Esophagus muscularis mucosa (tissue), 4 donors: ENCODE measurements at places on chromosomes 13 and 19. TPM values are rescaled to one million over a fixed set of nuclear protein-coding genes. Genes with fewer than 3 reads are reported as not detected.

GRCh38 chr19:13965926-13966683 is 13.8 kb downstream of the DCAF15 start:
- no peak for DNase-seq

CEACAM1 gene
- total RNA-seq: 3.1 TPM

CLEC17A gene
- not detected for total RNA-seq

GRCh38 chr13:27355894-27356293 is 68.5 kb upstream of the GTF3A start:
- DNase-seq: no peak

DNA sequence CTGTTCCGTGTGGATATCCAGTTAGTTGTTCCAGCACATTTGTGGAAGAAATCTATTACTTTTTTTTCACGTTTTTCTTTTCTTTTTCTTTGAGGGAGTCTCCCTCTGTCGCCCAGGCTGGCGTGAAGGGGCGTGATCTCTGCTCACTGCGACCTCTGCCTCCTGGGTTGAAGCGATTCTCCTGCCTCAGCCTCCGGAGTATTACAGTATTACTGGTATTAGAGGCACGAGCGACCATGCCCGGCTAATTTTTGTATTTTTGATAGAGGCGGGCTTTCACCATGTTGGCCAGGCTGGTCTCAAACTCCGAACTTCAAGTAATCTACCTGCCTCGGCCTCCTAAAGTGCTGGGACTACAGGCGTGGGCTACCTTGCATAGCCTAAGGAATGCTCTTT is 43.6 kb downstream of the ZNF611 start:
- DNase-seq: no peak

NLRP9 gene
- total RNA-seq: not detected

DNA sequence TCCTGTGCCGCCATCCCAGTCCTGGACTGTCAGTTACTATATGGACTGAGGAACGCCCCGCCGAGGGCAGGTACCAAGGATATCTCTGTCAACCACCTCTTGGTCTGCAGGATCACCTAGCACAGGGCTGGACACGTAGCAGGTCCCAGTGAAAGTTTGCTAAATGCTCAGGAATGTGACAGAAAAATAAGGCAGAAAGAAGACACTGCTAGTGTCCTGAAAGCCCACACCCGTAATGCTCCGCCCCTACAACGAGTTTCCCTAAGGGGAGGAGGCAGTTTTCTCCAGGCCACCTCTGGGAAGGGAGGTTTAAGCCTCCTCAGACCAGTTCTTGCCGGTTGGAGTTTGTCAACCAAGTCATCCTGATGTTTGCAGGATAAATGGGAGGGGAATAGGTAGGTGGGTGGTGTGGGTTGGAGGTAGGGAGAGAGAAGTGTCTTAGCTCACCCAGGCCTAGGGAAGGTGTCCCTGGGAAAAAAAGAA is 1.7 kb upstream of the SERTAD3 start:
- no peak for DNase-seq

DNA sequence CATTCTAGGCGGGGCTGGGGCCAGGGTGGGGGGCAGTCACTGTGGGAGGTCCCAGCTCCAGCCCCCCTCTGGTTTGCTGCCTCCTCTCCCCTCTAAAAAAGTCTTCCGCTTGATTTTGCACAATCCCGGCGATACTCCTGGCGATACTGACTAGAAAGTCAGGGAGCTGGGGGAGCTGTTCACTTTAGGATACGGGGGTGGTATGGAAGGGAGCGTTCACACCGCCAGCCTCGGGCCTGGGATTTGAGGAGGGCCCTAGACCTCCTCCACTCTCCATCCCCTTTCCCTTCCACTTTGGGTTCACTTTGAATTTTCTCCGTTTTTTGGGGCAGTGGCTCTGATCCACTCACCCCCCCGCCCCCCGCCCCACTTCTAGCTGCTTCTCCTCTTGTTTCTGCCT is 35.0 kb downstream of the KEAP1 start:
- no peak for DNase-seq

DNA sequence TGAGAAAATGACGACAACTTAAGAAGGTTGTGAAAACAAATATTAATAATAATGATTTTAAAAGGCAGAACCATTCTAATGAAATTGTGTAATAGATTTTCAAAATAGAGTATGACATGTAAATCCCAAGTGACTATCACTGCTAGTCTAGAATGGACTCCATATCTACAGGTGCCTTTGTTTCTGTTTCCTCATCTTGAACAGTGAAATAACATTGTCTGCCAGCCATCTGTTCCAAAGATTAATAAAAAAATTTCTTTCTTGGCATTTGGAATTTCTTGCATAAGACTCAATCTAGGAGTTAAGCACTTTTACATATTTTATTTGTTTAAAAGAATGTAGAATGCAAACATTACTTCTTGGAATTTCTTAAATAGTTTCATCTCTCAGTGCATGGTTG is 520.1 kb upstream of the ARGLU1 start:
- no peak for DNase-seq

GRCh38 chr19:50796128-50796633 is 6.0 kb downstream of the ACP4 start:
- DNase-seq: no peak

GRCh38 chr19:17107546-17108452 is 32.2 kb downstream of the MYO9B start:
- DNase-seq: no peak

GRCh38 chr13:79525064-79525857 is 44.3 kb downstream of the NDFIP2 start:
- DNase-seq: no peak

- DNase-seq: no peak
These were observed 2.8 kb downstream of the IGFLR1 start for GRCh38 chr19:35739275-35740107.

TEX26 gene
- total RNA-seq: not detected

DNA sequence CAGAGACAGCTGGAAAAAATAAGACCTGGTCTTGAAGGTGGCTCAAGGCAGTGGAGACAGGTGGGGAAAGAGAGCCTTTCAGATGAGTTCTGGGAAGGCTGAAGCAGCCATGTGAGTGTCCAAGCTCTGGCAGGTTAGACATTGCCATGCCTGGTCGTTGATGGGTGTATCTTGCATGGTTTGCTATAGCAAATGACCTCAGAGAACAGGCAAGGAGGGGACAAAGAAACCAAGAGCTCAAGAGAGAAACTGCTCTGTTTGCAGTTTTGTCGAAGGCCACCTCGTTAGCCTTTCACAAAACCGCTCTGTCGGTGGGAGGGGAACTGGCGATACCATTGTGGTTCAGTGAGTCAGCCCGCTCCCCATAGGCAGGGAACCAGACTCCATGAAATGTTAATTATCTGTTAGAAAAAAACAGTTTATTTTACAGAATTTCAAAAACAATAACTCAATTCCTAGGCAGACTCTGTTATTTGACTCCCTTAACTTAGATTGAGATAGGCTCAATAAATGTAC is 82.8 kb upstream of the ARGLU1 start:
- no peak for DNase-seq
